Amniotic stem cell (primary cell): ENCODE measurements at places on chromosomes 2 and 18.

DNA sequence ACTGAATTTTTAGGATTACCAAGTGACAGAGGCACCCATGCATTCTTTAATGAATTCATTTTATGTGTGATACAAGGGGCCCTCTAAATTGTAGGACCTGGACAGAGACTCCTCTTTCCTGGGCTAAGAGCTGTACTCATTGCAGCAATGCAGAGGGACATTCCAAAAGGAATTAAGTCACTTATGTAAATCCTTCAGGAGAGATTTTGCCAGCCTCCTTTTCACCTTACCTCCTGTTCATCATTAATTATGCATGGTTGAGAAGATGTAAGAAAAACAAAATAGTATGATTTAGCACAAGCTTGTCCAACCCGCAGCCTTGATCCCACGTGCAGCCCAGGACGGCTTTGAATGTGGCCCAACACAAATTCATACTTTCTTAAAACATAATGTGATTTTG, 84.5 kb upstream of the TANK start:
- no peak for DNase-seq

DNA sequence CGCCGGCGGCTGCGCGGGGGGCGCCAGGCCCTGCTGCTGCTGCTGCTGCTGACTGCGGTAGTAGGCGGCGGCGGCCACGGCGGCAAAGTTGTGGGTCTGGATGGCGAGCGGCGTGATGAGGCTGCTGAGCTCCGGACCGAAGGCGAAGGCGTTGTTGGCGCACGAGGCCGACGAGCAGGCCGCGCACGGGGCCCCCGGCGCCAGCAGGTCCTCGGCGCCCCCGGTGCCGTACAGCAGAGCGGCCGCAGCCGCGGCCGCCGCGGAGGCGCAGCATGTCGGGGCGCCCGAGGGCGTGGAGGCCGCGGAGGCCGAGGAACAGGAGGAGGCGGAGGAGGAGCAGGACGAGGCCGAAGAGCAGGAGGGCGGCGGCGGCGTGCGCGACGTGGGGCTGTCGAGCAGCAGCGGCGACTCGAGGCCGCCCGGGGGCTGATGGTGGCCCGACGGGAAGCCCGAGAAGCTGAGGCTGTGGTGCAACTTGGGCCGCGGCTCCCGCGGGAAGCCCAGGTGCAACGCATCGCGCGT, 1.8 kb downstream of the ZFP36L2 start:
- DNase-seq: no peak

- no peak for DNase-seq
Measured at GRCh38 chr2:175030380-175031271, 25.4 kb upstream of the CHN1 start.

- DNase-seq: no peak
Measured at GRCh38 chr18:389658-390357, 110.7 kb downstream of the COLEC12 start.

DNA sequence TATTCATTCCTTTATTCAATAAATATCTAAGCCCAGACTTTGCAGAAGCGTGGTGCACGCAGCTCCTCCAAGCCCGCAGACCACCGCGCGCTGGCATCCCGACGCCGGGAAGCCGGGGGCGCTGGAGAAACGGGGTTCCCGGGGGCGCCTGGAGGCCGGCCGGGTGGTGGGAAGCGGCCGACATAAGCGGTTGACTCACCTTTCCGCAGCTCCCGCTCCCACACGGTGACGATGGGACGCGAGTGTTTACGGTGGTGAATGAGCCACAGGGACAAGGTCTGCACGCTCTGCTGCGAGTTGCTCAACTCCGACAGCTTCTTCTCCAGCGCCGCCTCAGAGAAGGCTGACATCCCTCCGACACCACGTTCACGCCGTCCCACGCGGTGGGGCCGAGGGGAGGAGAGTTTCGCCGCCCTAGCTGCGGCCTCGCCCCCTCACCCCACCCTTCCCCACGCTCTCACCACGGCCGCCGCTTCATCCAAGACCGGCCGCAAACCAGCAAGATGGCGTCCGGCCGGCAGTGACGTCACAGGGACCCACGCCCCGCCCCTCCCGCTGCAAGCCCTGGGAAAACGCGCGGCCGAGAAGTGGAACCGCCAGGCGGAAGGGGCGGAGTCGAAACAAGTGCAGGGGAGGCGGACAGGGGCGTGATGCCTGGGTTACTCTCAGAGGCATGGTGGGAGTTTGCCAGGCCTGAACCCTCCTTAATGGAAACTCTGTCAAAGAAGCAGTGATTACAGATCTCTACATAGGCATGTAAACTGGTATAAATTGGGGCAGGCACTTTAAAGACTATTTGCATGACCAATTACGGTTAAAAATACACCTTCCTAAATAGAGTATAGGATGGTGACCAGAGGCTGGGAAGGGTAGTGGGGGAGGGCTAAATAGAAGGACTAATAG, at the start of gene RPRD1A:
TSS of gene RPRD1A (minus strand) at position 505 of the 903 bp plus-strand sequence. CDS start at position 350, 155 bp downstream.
- peak; percentile 93 for DNase-seq

- no peak for DNase-seq
Measured at GRCh38 chr2:98026927-98027522, 31.3 kb upstream of the TMEM131 start.

GRCh38 chr2:11071211-11071610, 84.1 kb upstream of the SLC66A3 start:
- no peak for DNase-seq

DNA sequence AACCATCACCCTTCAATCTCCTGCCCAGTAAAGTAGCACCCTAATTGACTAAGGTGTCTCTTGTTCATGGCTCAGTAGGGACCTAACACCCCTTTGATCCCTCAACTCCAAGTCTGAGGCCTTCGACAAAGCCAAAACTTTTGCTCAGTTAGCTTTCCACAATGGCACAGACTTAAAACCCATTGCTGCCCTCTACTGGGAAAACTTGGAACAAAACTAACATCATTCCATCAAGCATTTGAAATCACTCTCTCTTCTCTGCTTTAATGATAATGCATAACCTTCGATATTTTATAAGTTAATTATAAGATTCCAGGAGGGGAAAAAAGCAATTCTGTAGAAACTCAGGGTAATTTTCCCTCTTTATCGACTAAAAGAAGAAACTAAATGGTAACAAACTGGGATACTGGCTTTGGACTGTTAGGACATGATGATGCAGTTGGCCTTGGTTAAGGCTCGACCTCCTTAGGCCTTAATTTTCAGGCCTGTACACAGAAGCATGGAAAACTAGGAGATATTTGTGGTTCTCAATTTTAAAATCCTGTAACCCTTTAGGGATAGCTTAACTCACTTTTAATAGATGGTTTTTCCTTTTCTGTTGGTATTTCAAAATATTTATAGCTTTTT, 127.8 kb downstream of the STK39 start:
- DNase-seq: peak; percentile 3

DNA sequence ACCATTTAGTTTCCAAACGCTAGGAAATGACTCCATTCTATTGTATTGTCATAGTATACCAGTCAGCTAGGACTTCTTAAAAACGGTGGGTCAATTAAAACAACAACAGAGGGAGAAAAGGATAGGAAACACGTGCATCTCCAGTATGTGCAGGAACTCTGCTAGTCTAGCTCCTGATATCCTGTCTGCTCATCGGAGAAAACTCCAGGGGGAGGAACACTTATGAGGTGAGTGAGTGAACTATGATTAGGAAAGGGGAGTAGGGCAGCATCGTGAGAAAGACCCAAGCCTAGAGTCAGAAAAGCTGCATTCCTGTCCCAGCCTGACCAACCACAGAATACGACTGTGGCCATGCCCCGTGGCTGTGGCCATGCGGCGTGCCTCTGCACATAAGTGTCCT, 34.2 kb downstream of the DTNB start:
- no peak for DNase-seq

GRCh38 chr2:112997151-112997550, 8.1 kb upstream of the IL36A start:
- DNase-seq: no peak

GRCh38 chr18:48926420-48926857, 24.3 kb downstream of the SMAD7 start:
- no peak for DNase-seq
